SJSA1 (cell line): ENCODE measurements at places on chromosomes 4 and X. TPM values are rescaled to one million over a fixed set of nuclear protein-coding genes. Genes with fewer than 3 reads are reported as not detected.
A peak's percentile ranks its signal among the peaks of the same experiment; 100 is the strongest.

DNA sequence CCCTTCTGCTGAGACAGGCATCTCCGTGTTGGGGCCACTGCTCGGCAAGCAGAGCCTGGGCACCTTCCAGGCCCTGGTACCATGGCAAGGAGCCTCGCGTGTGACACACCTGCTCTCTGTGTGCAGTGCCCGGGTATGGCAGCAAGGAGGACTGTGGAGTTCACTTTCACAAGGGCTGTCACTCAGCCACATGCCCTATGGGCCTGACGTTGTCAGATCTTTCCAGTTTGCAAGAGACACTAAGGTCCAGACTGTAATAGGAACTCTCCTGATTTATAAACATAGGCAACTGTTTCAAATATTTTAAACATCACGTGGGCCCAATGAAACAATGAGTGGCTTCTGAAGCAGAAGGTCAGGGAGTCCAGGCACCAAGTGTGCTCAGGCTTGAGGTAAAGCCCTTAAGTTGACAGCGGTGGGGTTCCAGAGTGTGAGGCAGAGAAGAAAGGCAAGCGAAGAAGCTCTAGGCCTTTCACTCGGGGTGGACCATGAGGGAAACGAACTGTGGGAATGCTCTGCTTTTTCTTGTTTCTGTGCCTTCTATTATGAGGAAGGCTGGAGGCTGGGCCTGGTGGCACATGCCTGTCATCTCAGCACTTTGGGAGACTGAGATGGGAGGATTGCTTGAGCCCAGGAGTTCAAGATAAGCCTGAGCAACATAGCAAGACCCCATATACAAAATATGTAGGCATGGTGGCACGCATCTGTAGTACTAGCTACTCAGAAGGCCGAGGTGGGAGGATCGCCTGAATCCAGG, 108.6 kb upstream of the TRIM2 start:
- DNase-seq = no peak

DNA sequence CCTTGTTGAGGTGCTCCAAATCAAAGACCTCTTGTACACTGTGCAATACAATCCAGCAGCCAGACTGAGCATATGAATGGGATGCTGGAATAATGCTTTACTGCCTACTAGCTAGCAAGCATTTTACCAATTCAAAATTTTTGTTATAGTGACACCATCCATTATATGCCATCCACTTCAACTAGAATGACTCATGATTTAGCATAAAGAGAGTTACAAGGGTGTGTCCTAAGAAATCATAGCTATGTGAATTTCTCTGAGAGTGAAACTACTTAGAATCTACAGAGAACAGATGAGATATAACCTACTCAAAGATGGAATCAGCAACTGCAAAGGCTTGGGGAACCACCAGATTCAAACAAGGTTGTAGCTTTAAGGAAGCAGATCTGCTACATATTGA, 221.9 kb downstream of the LHFPL1 start:
- no peak for DNase-seq

DNA sequence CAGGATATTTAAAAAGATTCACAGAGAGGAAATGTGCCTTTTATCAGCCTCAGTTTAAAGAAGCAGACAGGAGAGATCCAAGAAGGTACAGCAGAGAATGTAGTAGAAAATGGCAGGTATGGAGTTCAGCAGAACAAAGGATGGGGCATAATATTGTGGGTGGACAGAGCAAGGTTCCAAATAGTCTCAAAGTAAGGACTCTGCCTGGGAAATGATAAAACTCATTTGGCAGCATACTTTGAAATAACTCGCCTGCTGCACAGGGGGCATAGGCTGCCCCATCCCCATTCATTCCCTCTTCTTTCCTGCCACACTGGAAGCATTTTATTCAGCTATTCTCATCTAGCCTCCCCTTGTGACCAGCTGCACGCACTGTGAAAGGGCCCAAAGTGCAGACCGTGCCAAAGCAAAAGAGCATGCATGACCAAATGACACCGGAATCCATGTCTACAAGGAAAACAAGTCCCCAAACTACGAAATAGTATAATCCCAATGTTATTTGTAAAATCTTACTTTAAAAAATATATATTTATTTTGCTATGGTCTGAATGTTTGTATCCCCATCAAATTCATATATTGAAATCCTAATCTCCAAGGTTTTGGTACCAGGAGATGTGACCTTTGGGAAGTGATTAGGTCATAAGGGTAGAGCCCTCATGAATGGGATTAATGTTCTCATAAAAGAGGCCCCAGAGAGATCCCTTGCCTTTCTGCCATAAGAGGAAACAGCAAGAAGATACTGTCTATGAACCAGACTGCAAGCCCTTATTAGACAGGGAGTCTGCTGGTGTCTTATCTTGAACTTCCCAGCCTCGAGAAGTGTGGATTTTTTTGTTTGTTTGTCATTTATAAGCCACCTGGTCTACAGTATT, 77.4 kb upstream of the PRSS48 start:
- DNase-seq = no peak

DNA sequence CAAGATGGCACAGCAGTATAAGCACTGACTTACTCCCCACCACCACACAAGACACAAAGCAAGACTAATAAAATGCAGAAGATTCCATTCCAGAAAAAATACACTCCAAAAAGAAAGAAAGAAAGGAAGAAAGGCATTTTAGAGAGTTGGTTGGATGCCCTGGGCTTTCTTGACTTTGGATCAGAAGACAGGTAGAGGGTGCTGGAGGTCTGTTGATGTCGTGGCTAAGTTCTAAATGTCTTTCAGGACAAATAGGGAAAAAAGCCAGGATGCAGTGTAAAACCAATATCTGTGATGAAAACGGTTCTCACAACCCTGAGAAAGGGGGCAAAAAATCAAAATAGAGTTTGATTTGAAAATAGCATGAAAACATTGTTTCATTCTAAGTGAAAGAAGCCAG, 555.2 kb upstream of the PRKX start:
- no peak for DNase-seq

DNA sequence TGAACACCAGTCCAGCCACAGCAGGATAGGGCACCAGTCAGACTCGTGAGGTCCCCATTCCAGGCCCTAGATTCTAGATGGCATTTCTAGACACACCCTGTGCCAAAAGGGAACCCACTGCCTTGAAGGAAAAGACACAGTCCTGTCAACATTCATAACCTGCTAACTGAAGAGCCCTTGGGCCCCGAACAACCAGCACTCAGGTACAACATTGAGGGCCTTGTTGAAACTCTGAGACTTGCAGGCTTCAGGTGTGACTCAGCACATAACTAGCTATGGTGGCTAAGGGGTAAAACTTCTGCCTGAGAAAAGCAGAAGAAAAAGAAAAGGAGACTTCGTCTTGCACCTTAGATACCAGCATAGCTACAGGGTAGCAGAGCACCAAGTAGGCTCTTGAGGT, 252.9 kb upstream of the GRID2 start:
- DNase-seq = no peak

DNA sequence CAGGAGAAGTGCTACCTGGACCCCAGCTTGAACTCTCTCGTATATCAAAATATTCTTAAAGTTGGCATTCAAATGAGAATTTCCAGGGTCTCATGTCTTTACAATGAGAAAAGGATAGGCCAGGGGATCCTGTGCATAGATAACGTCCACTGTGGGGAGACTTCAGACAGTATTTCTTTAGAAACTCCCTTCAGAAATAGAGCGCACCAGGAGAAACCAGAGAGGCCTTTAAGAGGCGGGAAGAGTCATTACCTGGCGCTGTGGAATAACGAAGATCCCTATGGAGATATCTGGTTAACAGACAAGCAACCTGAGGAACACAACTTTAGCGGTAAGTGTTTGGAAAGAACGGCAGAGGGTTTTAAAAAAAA, 600 bp downstream of the RADX start:
- no peak for DNase-seq

- no peak for DNase-seq
Measured at GRCh38 chr4:10353110-10353509, 104.1 kb downstream of the ZNF518B start.

DNA sequence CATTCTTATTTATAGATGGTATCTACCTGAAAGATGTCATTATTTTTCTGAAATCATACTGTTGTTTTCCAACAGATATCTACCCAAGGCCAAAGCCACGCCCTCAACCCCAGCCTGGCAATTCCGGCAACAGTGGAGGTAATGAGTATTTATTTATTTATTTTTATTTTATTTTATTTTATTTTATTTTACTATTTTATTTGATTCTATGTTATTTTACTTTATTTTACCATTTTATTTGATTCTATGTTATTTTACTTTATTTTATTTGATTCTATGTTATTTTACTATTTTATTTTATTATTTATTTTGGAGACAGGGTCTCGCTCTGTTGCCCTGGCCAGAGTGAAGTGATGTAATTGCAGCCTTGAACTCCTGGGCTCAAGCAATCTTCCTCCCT, 37.7 kb downstream of the XG start:
- no peak for DNase-seq

GRCh38 chr4:130393642-130394041, 1297.7 kb downstream of the C4orf33 start:
- no peak for DNase-seq

BEX5 gene
- not detected in 2 replicates for total RNA-seq

BANK1 gene
- total RNA-seq = not detected in 2 replicates

- DNase-seq = no peak
Measured at GRCh38 chrX:24242649-24243175, 71.2 kb downstream of the SUPT20HL2 start.

TECRL gene
- total RNA-seq = not detected in 2 replicates

PAGE4 gene
- total RNA-seq = not detected in 2 replicates

DNA sequence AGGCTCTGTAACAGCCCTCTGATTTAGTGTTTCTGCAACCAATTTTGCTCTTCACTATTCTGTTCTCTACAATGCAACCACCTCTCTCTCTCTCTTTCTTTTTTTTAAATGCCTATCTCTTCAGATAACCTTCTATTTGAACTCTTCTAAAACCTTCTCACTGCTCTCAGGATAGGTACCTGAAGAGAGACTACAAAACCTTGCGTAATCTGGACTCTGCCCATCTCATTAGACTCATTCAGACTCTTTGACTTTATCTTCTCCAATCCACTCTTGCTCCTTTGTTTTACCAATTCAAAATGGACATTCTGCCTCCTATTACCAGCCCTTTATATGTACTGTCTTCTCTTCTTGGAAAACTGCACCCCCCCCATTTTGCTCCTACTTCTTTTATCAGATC, 291.6 kb downstream of the CAMK2D start:
- DNase-seq = no peak

GRCh38 chr4:145528601-145529000, 46.9 kb downstream of the SMAD1 start:
- DNase-seq = no peak

CTAG1B gene
- total RNA-seq = not detected in 2 replicates

GRCh38 chrX:150977411-150978162, 5.5 kb upstream of the HMGB3 start:
- DNase-seq = no peak

ZIC3 gene
- not detected in 2 replicates for total RNA-seq

AFF2 gene
- total RNA-seq = 0.13 TPM in 1 of 2 replicates, not detected in the other

DLG3 gene
- 16.6 and 19.4 TPM in 2 replicates for total RNA-seq

GC gene
- not detected in 2 replicates for total RNA-seq

TSPAN6 gene
- total RNA-seq = 26.9 and 31.3 TPM in 2 replicates

ARFIP1 gene
- 38.1 and 46.4 TPM in 2 replicates for total RNA-seq

GRCh38 chr4:13860126-13860525, 232.6 kb upstream of the BOD1L1 start:
- no peak for DNase-seq

GPM6B gene
- not detected in 2 replicates for total RNA-seq

DNA sequence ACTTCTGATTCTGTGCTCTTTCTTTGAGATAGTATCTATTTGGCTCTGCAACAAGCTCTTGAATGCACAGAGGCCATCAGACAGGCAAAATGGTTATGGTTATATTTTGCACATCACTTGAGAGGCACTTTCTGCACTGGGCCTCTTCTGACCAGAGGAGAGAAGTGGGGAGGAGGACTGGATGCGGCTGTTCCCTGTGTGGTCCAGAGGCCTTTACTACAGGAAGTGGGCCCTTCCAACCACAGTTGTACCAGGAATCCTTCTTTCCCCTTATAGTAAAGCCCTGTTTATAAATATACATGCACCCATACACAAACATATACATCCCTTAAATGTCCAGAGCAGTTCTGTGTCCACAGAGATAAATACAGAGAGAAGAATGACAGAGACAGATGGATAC, 182.7 kb upstream of the HHIP start:
- no peak for DNase-seq

FATE1 gene
- not detected in 2 replicates for total RNA-seq

- DNase-seq = no peak
Measured at GRCh38 chrX:7163146-7163677, 15.3 kb upstream of the PUDP start.

- DNase-seq = no peak
Measured at GRCh38 chr4:169222761-169223160, 48.0 kb downstream of the SH3RF1 start.

GRCh38 chrX:107716118-107716684, 59.4 kb downstream of the TSC22D3 start:
- DNase-seq = peak; percentile 38

DNA sequence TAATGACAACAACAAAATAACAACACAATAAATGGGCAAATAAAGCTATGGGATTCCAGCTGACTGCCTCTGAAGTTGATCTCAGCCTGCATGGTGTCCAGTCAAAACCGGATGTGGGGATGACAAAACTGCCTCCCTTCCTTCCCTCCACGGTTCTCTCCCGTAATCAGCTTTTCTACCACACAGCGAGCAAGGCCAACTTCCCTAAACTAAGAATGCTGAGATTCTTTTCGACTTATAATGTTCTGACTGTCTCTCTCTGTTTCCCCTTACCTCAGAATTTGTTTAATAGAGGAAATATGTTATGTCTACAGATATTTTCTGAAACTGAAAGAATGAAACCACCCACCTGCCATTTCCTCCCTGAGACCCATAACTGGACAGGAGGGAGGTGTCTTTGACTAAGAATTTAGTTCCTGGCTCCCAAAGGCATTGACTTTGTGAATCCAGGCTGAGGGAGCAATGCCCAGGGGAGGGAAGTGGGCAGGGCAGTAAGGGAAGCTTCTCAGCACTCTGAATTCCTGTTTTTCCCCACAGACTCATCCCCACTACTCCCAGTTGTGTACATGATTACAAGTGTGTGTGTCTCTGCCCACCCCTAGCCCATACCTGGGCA, 1.0 kb upstream of the TLR1 start:
- DNase-seq = no peak

GRCh38 chr4:184902550-184902949, 76.8 kb upstream of the ACSL1 start:
- no peak for DNase-seq

SPANXC gene
- 1.0 and 4.4 TPM in 2 replicates for total RNA-seq

FRAS1 gene
- total RNA-seq = 0.19 and 0.21 TPM in 2 replicates

QRFPR gene
- not detected in 2 replicates for total RNA-seq

PNMA5 gene
- total RNA-seq = 0.08 TPM in 1 of 2 replicates, not detected in the other

GRCh38 chr4:185247151-185247550, 37.8 kb downstream of the SNX25 start:
- DNase-seq = no peak

DNA sequence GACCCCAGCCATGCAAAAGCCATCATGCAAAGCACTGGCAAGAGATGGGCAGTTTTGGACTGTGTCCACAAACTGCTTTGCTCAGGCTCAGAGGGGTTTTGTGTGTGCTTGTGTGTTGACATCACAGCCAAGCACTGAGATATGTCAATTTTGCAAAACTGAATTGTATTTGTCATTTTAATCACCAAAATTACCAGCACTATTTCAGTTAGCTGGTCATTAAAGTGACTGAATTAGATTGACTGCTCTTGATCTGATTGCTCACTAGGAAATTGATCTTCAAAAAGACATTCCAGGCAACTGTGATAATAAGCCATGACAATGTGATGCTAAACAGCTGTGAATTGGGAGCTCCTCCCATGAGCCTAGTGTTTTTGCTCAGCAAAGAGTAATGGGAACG, 337.3 kb upstream of the GNPDA2 start:
- no peak for DNase-seq
